ENCODE measurements at places on chromosomes 3 and 15.

- H3K4me3 ChIP-seq: no peak overlapping the region
- H3K27me3 ChIP-seq: no peaks in the 10 kb centered on the region
- H3K4me1 ChIP-seq: no peaks in the 10 kb centered on the region
- H3K27ac ChIP-seq: no peak overlapping the region
- no peaks in the 10 kb centered on the region for H3K36me3 ChIP-seq
- DNase-seq: no peak
Measured at GRCh38 chr3:150680562-150680961, 23.2 kb downstream of the ERICH6 start.

DNA sequence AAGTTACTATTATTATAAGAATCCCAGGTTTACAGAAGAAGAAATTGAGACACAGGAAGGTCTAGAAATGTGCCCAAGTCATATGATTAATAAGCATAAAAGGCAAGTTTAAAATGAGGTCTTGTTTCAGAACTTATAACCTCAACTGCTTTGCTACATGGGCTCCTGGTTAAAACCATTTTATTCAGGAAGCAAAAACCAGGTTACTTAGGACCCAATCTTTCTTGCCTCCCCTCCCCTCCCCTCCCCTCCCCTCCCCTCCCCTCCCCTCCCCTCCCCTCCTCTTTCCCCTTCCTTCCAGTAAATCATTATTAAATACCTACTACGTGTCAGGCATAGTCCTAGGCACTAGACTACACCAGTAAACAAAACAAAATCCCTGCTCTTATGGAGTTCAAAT, 93.9 kb downstream of the NAALADL2 start:
- no peak for DNase-seq
- H3K27ac ChIP-seq: no peak overlapping the region
- no peaks in the 10 kb centered on the region for H3K27me3 ChIP-seq
- no peaks in the 10 kb centered on the region for H3K36me3 ChIP-seq

DNA sequence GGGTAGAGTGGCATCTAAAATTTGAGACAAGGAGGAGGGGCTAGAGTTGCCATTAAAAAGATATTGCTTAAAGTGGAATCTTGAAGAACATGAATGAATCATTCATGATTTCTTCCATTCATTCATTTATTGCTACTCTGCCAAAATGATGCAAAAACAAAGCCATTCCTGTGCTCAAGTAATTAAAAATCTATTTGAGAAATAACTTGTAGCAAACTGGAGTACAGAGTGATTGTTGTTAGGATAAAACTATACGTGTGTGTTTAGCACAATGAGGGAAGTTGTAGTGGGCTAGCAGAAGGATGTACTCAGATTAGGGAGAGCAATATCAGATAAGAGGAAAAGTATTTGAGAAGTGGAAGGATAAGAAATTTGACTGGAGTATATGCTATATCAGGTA, 11.7 kb upstream of the CLDN1 start:
- no peak overlapping the region for H3K27ac ChIP-seq
- no peaks in the 10 kb centered on the region for H3K36me3 ChIP-seq
- H3K4me3 ChIP-seq: no peak overlapping the region

- no peaks in the 10 kb centered on the region for H3K4me1 ChIP-seq
- peak overlapping the region; percentile 62 for H3K27ac ChIP-seq
- no peaks in the 10 kb centered on the region for H3K27me3 ChIP-seq
- DNase-seq: no peak
Measured at GRCh38 chr3:99700631-99701268, 62.4 kb downstream of the COL8A1 start.

DNA sequence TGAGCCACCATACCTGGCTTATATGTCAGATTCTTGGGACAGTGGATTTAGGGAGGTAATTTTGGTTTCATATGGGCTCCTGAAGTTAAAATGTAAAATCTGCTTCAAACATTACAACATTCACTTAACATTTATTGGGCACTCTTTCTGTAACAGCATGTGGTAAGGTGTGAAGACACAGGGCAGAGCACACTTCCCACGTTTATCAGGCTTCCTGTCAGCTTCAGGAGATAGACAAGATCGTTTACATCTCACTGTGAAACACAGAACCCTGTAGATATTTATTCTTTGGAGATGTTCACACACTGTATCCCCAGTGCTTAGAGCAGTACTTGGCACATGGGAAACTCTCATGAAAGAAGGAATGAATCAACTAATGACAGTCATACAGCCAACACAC, 426.0 kb upstream of the RARB start:
- DNase-seq: no peak
- H3K4me1 ChIP-seq: no peaks in the 10 kb centered on the region
- no peak overlapping the region for H3K27ac ChIP-seq
- H3K27me3 ChIP-seq: no peaks in the 10 kb centered on the region

- H3K36me3 ChIP-seq: no peaks in the 10 kb centered on the region
- DNase-seq: no peak
- no peaks in the 10 kb centered on the region for H3K4me1 ChIP-seq
- H3K27ac ChIP-seq: no peak overlapping the region
Measured at GRCh38 chr3:144502402-144502801, 530.8 kb downstream of the DIPK2A start.

- peaks cover 15% of the 10 kb centered on the region for H3K4me1 ChIP-seq
- peak overlapping the region; percentile 60 for H3K27ac ChIP-seq
- no peak for DNase-seq
Measured at GRCh38 chr15:78004222-78004727, 73.2 kb downstream of the TBC1D2B start.

- peak; percentile 12 for DNase-seq
- no peak overlapping the region for H3K4me3 ChIP-seq
- peak overlapping the region; percentile 72 for H3K27ac ChIP-seq
Measured at GRCh38 chr3:111803123-111803593, 55.9 kb upstream of the PHLDB2 start.

- no peak overlapping the region for H3K27ac ChIP-seq
- H3K4me3 ChIP-seq: no peak overlapping the region
- H3K27me3 ChIP-seq: no peaks in the 10 kb centered on the region
Measured at GRCh38 chr3:177917234-177917861, 618.9 kb upstream of the KCNMB2 start.

GRCh38 chr15:33561407-33561806, 250.6 kb downstream of the RYR3 start:
- no peak for DNase-seq
- H3K4me3 ChIP-seq: no peak overlapping the region
- no peak overlapping the region for H3K27ac ChIP-seq
- H3K4me1 ChIP-seq: no peaks in the 10 kb centered on the region

GRCh38 chr15:66389098-66389858, 2.6 kb downstream of the MAP2K1 start:
- no peaks in the 10 kb centered on the region for H3K36me3 ChIP-seq
- no peaks in the 10 kb centered on the region for H3K27me3 ChIP-seq
- peaks cover 6% of the 10 kb centered on the region for H3K4me1 ChIP-seq
- DNase-seq: no peak

DNA sequence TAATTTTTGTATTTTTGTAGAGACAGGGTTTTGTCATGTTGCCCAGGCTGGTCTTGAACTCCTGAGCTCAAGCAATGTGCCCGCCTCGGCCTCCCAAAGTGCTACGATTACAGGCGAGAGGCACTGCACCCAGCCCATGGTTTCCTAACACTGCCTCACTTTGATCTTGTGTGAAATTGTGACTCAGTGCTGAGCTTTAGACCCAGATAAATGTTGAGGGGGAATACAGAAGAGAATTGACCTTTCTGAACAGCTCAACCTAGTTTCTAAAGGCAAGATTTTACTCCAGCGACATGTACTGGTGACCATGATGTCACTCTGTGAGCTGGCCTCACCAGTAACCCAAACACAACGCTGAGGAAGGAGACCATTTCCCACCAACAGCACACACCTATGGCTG, 73.5 kb downstream of the ATP1B3 start:
- H3K4me3 ChIP-seq: no peak overlapping the region
- peaks cover 3% of the 10 kb centered on the region for H3K36me3 ChIP-seq
- no peak for DNase-seq
